NCI-H187 treated with DMSO at 0.1 percent for 48 hours (cell line): ENCODE measurements at places on chromosomes 16 and 17.

- DNase-seq = no peak
Measured at GRCh38 chr17:28720247-28720996, 637 bp downstream of the RPL23A start.

DNA sequence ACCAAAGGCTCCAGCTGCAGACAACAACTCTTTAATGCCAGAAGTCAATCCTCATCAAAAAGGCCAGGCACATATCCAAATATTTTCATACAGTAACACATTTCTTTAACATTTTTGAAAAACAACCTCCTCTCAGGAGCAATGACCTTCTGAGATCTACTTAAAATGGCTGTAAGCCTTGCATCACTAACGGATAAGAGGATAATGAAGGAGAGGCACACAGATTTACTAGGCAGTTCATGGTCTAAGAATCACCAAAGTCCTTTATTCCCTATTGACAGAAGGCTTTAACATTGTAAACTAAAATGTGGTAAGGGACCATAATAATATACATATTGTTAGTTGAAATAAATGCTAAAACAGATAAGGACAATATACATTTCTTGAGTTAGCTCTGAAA lies 114.7 kb downstream of the USP32 start:
- no peak for DNase-seq

- no peak for DNase-seq
Measured at GRCh38 chr17:46875849-46876352, 24.5 kb downstream of the WNT9B start.

- no peak for DNase-seq
Measured at GRCh38 chr16:12089492-12090150, 113.1 kb downstream of the SNX29 start.

DNA sequence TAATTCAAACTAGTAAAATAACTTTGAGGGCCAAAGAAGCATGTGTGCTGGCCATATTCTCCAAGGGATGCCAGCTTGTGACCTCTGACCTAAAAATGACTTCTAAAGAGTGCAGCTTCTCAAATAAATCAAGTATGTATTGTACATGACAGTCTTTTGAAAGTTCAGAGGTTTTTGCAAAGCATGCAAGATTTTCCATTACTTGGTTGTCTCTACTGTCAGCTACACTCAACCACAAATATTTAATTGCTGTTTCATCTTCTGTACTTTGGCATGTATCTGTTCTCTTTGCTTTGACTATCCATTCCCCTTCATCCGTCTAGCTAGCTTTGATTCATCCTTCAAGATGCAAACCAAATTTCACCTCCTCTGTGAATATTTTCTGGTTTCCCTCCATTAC lies 121.9 kb upstream of the HS3ST2 start:
- no peak for DNase-seq

DNA sequence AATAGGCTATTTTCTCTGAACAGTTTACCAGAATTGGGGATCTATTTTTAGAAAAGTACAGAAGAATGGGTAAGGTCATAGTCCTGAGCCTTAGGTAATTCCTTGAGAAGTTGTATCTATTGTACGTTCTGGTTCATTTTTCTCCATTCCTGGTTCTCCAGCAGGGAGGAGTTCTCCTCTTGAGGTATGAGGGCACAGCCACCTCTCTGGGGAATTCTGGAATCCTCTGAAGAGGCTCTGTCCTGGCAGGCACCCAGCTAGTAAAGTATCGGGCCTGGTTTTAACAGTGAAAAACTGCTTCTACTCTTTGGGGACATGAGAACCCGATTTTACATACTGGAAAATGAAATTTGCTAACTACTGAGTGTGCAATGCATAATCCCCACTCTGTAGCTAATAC lies 19.6 kb upstream of the PMFBP1 start:
- DNase-seq = no peak

- DNase-seq = no peak
Measured at GRCh38 chr17:4206962-4207361, 56.8 kb downstream of the ANKFY1 start.

- DNase-seq = no peak
Measured at GRCh38 chr17:4080686-4081085, 62.1 kb downstream of the ZZEF1 start.

GRCh38 chr16:12494661-12495060 lies 309.0 kb downstream of the CPPED1 start:
- no peak for DNase-seq

DNA sequence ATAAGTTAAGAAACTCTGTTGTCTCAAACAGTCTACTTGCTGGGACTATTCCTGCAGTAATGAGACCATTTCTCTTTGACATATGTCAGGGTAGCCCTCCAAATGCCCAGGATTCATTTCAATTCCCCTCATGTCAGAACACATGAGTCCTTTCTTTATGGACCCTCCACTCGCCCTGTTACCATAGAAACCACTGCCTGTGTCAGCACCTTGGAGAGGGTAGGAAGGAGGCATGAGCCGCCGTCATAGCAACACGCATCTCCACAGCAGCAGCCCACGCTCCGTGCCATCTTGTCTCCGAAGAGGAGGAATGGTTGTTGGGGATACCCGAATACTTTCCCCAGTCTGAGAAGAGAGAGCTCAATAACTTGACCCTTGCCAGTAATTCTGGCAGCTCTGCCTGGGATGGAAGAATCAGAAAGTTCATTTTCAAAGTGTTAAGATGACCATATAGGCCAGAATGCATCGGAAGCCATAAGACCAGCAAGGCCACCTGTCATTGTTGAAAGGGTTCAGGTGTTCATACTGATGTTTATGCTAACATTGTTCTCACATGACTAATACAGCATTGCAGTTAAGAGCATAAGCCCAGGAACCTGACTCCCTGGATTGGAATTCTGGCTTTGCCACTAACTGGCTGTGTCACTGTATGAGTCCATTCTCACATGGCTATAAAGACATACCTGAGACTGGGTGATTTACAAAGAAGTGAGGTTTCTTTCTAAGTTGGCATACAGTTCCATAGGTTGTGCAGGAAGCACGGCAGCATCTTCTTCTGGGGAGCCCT lies 141.3 kb downstream of the ABCC12 start:
- no peak for DNase-seq

DNA sequence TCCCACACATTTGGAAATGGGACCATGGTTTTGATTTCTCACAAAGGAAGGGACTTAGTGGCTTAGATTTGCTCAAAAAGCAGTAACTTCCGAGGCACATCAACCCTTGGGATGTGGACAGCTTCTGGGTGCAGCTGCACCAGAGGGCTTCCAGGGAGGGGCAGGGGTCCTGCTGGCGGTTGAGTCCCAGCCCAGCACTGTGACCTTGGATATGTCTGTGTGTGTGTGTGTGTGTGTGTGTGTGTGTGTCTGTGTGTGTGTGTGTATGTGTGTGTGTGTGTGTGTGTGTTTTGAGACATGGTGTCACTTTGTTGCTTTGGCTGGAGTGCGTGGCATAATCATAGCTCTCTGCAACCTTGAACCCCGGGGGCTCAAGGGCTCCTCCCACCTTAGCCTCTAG lies 130.8 kb downstream of the CLEC16A start:
- no peak for DNase-seq

DNA sequence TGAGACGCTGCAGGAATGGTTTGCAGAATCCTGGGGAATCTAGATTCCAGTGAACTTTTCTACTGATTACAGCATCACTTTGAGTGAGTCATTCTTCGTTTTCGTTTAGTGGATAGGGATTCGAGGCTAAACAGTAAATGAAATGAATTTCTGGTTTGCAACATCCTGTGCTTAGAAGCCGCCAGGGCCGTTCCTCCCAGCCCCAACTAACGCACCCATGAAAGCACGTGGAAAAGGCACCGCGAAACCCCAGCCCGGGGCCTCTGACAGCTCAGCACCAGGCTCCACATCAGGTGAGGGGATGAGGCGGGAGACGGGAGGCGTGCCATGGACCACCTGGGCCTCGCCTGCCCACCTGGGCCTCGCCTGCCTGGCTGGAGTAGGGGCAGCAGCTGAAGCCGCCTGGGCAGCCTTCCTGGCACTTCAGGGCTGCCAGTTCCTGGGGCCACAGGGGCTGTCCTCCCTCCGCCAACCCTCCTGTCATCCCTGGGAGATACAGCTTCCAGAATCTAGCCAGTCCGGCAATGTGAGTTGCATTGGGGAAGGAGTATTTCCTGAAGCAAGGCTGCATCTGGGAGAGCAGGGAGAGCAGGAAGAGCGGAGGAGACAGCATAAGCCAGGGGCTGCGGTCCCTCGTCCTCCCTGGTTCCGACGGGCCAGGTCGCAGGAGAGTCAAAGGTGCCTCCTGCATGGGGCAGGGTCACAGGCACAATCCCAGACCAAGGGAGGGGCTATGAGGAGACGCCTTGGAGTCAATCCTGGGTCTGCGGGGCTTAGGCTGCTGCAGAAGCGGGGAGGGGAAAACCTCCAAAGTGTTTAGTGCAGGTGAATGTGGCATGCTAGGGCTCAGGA lies 78.4 kb downstream of the RPH3AL start:
- DNase-seq = no peak

DNA sequence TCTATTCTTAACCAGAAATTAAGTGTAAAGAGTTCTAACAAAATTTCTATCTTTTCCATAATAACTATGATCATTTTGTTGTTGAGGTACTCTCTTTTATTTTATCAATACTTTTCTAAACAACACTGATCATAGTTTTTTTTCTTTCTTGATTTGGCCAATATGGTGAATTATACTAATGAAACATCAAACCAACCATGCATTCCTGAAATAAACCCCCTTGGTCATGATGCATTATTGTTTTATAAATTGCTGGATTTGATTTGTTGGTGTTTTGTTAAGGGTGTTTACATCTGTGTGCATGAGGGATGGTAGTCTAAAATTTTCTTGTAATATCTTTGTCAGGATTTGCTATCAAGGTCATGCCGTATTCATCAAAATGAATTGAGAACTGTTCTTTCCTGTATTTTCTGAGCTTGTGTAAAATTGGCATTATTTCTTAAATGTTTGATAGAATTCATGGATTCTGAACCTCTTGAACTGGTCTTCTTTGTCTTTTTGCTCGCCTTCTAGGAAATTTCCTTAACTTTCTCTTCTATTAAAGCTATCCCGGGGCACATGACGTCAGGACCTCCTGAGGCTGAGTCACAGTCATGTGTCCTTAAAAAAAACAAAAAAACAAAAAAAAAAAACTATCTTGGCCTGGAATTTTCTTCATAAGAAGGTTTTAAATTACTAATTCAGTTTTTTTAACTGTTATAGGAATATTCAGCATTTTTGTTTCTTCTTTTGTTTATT lies 3.9 kb upstream of the TRIM25 start:
- no peak for DNase-seq

GRCh38 chr17:2900842-2901241 lies 104.6 kb downstream of the RAP1GAP2 start:
- no peak for DNase-seq

- no peak for DNase-seq
Measured at GRCh38 chr16:84672276-84673202, 24.2 kb downstream of the KLHL36 start.

DNA sequence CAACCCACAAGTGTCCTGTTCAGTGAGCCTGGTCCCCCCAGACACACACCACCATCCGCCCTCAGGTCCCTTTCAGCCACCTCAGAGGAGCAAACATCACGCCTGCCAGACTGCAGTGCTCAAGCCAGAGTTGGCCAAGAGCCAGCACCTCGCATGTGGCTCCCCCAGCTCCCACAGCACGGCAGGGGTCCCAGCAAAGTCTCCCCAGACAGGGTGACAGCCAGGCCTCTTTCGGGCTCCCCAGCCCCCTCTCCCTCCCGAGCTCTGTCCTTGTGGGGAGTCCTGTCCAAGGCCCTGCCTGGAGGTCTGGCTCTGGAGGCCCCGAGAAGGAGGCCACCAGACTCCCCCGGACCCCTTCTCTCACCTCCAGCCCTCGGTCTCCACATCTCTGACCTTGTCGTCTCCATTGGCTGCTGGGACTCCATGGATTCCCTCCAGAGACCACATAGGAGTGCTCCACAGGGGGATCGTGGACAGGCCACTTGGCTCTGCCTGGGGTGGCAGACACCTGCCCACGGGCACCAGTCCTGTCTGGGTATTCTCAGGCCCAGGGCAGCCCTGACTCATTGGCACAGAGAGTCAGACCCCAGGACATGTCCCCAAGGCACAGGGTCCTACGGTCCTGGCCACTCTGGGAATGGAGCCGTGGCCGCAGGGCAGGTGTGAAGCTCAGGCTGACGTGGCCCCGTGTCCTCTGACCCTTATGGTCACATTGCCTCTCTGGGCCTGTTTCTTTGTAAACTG lies 1.8 kb upstream of the MYADML2 start:
- no peak for DNase-seq

DNA sequence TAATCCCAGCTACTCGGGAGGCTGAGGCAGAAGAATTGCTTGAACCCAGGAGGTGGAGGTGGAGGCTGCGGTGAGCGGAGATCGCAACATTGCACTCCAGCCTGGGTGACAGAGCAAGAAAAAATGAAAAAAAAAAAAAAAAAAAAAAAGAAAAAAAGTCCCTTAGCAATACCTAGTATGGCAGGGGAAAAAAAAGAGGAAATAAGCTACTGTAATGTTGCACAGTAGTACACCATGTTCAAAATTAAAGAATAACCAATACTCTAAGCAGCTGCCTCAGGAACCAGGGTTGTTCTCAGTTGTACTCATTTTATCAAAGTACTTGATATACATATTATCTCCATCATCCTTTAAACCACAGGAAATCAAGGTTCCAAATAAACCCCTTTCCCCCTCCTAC lies 17.3 kb upstream of the TXNDC11 start:
- no peak for DNase-seq

DNA sequence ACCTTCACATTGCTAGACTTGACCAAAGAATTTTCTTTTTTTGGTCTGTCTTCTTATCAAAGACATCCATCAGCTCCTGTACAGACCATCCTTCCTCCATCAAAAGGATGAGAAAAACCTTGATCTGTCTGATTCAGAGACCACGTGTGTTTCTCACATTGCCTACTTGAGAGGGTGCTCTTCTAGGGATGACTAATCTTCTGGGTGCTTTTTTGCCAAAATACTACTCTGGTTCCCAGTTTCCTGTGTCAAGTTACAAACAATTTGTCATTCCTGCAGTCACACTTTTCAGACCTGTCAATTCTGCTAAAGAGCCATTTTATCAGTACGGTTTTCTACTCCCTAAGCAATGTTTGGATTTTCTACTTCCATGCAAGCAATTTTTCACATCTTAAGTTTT lies 492.2 kb downstream of the CDH11 start:
- no peak for DNase-seq

- DNase-seq = no peak
Measured at GRCh38 chr16:88057656-88058055, 106.4 kb downstream of the BANP start.

GRCh38 chr17:40556198-40556661 lies 9.0 kb downstream of the CCR7 start:
- DNase-seq = no peak

DNA sequence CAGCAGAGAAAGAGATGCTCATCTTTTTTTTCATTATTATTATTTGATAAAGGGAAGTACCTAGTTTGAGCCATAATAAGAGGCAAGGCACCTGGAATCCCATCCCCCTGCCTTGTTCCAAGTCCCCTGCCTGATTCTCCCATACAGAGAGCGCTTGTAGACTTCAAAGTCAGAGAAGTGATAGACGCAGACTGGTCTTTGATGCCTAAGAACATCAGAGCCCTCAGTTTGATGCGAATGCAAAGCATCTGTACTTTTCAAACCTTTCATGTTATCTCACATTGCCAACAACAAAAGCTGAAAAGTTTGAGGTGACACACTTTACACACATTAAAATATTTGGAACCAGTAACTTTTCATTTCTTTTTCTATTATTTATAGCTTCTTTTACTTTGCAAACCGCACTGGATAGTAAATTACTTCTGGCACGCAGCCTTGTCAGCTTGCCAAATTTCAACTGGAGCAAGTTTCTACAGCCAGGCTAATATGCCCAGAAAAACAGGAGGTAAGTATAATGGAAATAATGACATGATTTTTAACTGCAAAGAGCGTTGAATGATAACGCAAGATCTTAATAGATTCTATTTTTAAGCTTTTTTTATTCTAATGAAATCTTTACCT lies 5.9 kb upstream of the UTP6 start:
- DNase-seq = no peak

- no peak for DNase-seq
Measured at GRCh38 chr17:36614081-36614480, 12.7 kb downstream of the MRM1 start.
